ENCODE measurements at places on chromosomes 2 and 18.

GRCh38 chr18:59814891-59815290, 84.9 kb upstream of the PMAIP1 start:
- DNase-seq, result no peak

GRCh38 chr2:212929971-212930370, 221.4 kb downstream of the IKZF2 start:
- no peak for DNase-seq

DNA sequence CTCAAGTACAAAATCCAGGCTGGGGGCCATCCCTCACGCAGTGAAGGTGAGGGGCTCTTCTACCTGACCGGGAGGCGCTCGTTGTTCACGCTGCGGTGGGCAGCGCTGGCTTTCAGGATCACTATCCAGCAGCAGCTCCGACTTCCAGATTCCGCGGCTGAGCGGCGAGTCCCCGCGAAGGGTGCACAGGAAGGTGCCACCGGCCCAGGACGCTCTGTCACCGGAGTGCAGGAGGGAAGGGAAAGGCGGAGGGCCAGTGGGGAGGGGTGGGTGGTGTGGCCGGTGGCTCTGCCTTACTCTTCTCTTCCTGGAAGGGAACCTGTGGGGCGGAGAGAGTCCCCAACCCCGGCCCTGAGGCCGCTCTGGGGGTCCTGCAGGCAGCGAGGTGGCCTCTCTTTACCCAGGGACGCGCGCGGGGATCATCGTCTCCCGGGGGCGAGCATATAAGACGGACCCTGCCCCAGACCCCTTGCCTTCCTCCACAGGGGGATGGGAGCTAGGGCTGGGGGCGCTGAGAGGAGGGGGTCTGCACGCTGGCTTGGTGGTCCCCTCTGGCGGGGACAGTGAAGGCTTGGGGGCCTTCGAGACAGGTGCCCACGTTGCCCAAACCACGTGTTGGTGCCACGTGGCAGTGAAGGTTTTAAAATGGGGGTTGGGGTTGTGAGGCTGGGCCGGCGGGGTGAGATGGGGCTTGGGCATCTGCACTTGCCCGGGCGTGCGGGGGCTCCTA, 26.9 kb upstream of the HS6ST1 start:
- DNase-seq, result no peak

DNA sequence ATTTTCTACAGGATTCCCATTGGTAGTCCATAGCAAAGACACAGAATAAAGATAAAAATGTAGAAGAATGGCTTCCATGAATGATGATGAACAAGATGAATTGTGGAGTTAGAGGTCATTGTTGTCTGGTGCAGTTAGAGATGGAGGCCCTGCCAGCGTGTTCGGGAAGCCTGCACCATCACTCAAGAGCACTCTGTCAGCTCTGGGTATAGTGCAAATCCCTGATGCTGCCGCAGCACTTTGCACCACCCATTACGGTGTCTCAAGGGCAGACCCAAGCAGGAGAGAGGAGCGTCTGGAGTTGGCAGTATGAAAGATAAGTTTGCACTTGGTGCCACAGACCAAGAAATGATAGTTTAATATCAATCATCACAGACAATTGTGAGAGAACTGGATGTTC, 181.6 kb upstream of the CHST9 start:
- no peak for DNase-seq

DNA sequence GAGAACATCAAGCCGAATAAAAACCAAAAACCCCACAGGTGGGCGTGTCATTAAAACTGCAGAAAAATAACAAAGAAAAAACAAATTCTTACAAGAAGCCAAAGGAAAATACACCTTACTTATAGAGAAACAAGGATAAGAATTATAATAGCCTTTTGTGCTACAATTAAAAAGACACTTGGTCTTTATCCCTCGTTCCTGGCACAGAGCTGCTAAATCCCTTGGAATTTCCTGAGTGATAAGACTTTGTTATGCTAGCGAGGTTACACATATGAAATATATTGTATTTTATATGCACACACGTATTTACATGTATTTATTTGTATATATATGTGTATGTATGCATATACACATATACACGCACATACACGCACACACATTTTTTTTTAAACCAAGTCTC, 325.3 kb upstream of the TFPI start:
- DNase-seq, result no peak

DNA sequence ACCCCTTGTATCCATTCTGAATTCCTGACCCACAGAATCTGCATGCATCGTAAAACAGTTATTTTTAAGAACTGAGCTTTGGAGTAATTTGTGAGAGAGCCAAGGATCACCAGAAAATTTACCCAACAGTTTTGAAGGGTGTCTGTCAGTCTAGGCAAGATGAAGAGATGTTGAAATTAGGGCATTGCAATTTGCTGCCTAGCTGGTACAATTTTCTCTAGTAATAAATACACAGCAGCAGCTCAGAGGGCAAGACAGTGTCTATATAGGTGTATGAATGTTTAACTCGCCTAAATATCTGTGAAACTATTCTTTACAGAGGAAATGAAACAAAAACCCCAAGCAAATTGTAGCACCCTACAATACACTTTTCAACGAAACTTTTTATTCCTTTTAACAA, 377.8 kb upstream of the POU3F3 start:
- DNase-seq, result peak; percentile 68

DNA sequence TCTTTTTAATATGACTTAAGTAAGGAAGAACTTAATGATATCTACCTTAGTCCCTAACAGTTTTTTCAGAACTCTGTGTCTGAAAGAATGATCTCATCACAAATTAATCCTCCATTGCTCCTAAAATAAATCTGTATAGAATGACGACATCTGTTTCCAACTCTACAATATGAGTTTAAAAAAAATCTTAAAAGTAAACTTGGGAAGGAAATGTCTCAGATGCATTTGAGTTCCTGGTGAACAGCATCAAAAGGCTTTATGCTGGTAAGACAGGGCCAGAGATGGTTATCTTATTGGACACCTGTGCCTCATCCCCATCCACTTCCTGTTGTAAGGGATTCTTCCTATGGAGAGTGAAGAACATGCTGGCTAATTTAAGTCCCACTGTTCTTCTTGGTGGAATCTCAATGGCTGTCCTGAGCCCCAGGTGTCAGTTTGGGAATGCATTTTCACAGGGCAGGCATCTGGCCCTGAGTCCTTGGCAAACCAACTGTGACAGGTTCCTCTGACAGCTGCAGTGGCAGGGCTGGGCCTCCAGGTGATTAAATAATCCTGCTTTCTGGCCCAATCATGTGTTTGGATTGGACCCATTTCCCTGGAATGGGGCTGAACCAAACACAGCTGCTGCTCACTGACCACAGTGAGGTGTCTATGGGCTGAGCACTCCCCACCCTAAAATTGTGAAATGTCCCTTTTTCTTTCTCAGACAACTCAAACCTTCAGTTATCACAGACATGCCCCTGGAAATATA, 12.9 kb upstream of the NCKAP5 start:
- no peak for DNase-seq

- DNase-seq, result no peak
These were observed 38.0 kb downstream of the RHBDD1 start for GRCh38 chr2:226873826-226874225.

DNA sequence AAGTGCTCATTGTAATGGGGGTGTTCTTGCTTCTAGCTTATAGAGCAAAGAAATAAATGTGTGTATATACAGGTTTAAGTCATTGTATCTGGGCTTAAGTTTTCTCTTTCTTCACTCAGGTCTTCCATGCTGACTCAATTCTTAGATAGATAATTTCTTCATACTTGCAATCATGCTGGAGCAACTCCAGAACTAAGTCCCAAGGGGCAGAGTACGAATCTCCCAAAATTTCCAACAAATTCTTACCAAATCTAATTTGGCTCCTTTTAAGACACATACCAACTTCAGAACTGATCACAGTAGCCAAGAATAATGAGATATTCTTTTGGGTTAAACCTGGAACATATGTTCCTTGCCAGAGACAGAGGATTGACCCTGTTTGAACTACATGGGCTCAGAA, 4.3 kb upstream of the SPAG16 start:
- no peak for DNase-seq

GRCh38 chr18:59743566-59743965, 46.3 kb upstream of the CCBE1 start:
- no peak for DNase-seq

GRCh38 chr18:31576670-31577069, 15.0 kb upstream of the TTR start:
- no peak for DNase-seq

DNA sequence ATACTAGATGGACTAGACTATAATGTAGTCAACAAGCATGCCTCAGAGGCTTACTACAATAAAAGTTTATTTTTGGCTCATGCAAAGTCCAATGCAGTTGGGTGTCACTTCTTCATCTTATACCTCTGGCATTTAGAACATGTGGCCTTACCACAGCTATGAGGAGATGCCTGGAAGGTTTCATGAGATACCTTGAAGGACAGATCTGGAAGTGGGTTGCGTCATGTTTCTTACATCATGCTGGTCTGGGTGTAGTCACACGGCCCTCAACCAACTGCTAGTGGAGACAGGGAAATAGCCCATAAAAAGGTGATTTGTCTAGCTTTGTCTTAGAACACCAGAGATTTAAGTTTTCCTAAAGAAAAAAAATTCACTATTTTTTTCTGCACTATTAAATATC, 91.7 kb upstream of the MMADHC start:
- no peak for DNase-seq

DNA sequence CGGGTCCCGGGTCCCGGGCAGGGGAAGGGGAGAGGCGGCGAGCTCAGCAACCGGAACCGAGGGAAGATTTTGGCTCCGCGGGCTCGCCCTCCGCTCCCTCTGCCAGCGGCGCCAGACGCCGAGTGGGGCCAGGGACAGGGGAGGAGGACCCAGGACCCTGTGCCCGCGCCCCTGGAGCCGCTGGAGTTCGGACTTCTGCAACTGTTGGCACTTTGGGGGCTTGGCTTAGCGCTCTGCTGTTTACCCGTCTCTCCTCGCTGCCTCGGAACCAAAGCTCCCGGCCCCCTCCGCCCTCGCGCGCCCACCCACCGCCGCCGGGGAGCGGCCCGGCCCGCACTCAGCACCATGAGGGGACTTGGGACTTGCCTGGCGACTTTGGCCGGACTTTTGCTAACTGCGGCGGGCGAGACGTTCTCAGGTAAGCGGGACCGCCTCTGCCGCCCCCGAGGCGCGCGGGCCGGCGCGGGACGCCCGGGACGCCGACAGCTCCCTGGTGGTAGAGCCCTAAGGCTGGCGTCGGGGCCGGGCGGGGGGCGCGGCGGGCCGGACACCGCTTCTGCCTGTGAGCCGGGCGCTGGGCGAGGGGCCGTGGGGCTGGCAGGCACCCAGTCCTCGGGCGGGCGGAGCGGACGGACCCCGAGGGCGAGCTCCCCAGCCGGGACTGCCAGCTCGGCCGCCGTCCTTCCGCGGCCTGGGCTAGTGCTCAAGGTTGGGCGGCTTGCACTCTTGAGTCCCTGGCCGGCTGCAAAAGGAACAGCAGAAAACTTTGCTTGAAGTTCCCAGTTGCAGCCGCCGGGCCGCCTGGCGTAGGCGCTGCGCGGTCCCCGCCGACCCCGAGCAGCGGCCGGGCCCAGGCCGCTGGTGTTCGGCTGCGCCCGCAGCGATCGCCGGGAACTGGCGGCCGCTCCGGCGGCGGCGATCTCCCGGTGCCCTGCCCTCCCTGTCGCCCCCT, 634 bp downstream of the PTPRM start:
- no peak for DNase-seq

DNA sequence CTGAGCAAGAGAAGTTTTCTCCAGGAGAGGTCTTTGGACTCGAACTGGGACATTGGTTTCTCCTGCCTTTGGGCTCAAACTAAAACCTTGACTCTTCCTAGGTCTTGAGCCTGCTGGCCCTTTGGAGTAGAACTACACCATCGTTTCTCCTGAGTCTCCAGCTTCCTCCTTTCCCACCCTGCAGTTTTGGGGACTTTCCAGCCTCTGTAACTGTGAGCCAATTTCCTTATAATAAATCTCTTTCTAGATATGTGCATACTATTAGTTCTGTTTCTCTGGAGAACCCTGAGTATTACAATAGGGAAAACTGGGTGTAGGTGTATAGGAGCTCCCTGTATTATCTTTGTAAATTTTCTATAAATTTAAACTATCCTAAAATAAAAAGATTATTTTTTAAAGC, 219.8 kb upstream of the AGAP1 start:
- no peak for DNase-seq

GRCh38 chr2:42795841-42796301, 3.5 kb upstream of the HAAO start:
- DNase-seq, result no peak

Data from pons (tissue), 1 donor.